Inflammatory macrophage treated with lipopolysaccharide for 4 hours (primary cell): ENCODE measurements at places on chromosomes 12 and 14.

GRCh38 chr14:91016800-91017410, 43.5 kb downstream of the RPS6KA5 start:
- DNase-seq: no peak

- no peak for DNase-seq
Measured at GRCh38 chr12:106070147-106070546, 68.6 kb downstream of the NUAK1 start.

DNA sequence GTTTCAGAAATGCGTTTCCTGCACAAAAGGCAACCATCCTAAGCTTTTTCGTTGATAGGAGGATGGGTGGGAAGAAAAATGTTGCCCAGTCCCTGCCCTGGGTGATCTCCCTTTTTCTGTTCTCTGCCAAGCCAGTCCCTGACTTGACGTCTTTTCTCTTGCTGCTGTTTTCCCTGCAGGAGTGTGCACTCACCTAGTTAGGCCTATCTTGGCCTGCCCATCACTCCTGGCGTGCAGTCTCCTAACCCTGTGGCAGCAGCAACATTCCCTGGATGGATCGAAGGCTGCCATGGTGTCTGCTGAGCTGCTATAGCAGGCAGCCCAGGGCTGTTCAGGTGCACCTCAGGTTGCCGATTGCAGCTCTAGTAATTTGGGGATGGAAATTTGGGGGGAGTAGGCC, 1.2 kb downstream of the UNC119B start:
- no peak for DNase-seq

DNA sequence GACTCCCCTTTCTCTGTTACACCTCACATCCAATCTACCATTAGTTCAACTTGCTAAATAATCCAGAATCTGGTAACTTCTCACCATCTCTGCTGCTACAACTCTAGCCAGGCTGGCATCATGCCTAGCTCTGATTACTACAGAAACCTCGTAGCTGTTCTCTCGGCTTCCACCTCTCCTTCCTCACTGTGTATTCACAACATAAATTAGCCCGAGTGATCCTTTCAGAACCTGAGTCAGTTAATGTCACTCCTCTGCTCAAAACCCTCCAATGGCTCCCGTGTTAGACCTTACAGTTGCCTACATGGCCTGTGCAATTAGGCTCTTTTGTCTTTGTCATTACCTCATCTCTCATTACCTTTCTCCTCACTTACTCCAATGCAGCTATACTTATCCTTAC, 139.4 kb downstream of the PDE3A start:
- no peak for DNase-seq

GRCh38 chr12:79322905-79323304, 367.9 kb downstream of the PAWR start:
- no peak for DNase-seq

GRCh38 chr12:123062681-123063486, 82.4 kb downstream of the ARL6IP4 start:
- peak; percentile 64 for DNase-seq

- no peak for DNase-seq
Measured at GRCh38 chr12:116247377-116247776, 30.1 kb downstream of the MED13L start.

DNA sequence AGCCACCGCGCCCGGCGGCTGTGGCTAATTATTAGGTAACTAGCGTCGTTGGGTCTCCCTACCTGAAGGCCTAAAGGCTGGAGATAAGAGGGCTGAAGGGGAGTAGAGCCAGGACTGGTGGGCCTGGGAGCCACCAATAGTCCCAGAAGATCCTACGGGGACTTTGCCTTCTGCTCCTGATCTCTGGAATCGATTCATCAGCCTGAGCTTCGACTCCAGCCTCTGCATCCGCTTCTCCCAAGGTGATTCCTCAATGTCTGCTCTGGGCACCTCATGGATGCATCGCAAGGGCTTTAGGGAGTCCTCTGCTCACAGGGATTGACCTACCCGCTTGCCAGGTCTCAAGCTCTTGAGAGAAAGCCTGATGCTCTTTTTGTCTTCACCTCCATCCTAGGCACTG, 14.7 kb upstream of the KDM2B start:
- no peak for DNase-seq

GRCh38 chr14:36429692-36430091, 90.3 kb downstream of the NKX2-1 start:
- no peak for DNase-seq

DNA sequence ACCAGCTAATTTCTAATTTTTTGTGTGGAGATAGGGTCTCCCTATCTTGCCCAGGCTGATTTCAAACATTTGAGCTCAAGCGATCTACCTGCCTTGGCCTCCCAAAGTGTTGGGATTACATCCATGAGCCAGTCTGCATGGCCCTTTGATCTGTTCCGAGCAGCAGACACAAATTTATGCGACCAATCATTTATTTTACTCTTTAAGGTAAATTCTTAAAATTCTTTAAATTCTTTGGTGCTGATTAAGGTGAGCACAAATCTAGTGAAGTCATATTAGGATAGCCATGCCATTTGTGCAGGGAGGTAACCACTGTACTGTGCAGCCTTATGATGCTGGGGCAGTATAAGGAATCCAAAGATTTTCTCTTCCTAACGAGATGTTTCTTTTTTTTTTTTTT, 135.7 kb downstream of the SRGAP1 start:
- DNase-seq: no peak

- DNase-seq: peak; percentile 64
Measured at GRCh38 chr14:77667331-77667730, 40.5 kb downstream of the ALKBH1 start.

- no peak for DNase-seq
Measured at GRCh38 chr14:88312257-88312656, 10.8 kb downstream of the KCNK10 start.

DNA sequence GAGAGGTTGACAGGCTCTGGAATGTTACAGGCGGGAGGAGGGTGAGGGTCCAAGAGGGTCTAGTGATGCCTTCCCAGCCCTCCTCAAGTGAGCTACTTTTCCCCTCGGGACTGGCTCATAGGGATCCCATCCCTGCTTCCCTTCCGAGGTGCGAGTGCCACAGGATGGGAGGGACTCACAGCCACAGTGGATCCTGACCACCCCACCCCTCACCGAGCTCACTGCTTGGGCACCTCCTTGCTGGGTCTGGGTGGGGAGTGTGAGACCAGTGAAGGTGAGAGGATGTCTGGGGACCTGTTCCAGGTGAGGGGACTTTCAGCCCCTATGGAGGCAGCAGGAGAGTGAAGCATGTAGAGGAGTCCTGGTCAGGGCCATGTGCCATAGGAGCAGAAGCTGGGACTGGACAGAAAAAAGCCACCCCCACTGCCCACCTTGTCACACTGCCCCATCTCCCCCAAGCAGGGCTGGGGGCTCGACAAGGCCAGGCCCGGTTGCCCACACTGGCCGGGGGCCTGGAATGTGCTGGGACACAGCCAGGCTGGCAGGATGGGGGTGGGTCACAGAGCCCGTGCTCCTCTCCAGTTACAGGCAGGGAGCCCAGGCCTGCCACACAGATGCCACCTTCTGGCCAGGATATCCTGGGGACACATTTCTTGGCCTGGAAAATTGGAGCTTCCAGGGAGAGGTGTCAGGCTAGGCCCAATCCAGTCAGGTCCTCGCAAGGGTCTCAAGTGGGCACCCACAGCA, 1.7 kb upstream of the TNS2 start:
- DNase-seq: no peak

DNA sequence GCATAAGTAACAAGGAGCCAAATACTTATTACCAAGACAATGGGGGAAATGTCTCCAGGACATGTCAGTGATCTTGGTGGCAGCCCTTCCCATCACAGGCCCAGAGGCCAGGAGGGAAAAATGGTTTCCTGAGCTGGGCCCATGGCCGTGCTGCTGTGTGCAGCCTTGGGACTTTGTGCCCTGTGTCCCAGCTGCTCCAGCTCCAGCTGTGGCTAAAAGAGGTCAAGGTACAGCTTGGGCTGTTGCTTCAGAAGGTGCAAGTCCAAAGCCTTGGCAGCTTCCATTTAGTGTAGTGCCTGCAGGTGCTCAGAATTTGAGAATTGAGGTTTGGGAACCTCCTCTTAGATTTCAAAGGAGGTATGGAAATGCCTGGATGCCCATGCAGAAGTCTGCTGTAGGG, 212.3 kb upstream of the DCN start:
- no peak for DNase-seq

DNA sequence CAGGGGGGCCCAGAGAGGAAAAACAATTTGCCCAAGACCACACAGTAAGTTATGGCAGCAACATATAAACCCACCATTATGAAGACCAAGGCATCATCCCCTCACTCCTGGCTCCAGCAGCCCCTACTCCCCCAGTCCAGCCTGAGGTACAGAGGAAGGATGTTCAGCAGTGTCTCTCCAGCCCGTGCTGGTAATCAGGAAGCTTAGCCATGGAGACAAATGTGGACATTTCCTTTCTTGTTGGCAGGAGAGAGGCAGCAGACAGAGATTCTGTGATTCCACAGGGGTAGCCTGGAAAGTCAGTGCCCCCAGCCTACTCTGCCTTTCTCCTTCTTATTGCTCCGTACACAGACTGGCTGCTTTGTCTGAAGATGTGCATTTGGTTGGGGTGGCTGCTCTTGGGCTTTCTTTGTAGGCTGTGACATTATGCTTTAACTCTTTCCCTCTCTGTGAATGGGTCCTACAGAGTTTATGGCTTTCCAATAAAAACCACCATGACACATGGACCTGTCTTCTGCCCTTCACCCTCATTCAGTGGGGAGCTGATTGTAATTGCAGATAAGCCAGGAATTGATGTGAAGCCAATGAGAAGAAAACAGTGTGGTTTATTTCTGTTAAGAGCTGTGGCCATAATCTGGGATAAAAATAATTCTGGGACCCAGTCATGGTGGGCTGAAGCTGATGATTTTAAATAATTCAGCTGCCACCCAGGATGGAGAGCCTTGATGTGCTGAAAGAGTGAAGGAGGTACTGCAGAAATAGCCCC, 3.4 kb downstream of the RPH3A start:
- DNase-seq: no peak

GRCh38 chr12:8905546-8905945, 8.8 kb upstream of the PHC1 start:
- DNase-seq: no peak
